Left forelimb (tissue), 1 donor: ENCODE measurements at places on chromosomes 5 and 9.

GRCh38 chr9:105683688-105684275, 10.6 kb upstream of the TMEM38B start:
- DNase-seq, result no peak

- no peak for DNase-seq
These were observed 39.6 kb upstream of the FRRS1L start for GRCh38 chr9:109206670-109207069.

DNA sequence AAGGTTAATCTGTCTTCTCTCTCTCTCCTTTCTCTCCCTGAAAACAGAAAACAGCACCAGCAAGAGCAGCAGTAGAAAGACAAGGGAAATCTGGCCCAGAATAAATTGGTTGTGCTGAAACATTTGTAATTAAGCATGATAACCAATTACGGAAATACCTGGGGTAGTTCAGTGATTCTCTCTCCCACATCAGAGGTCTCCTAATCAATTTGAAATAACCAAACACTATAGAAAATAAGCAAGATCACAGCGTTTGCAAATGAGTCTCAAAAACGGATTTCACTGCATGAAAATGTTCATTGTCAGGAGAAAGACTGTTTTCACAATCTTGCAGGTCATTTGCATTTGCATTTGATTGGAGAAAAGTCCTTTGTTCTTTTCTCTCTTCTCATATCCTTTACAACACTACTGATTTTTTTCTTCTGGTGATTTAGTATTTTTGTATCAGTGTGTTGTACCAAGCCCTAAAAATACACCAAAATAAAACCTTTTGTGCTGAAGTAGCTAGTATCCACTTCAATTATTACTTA, 36.8 kb upstream of the CDH6 start:
- no peak for DNase-seq

GRCh38 chr9:21836437-21837161, 34.2 kb downstream of the MTAP start:
- no peak for DNase-seq

DNA sequence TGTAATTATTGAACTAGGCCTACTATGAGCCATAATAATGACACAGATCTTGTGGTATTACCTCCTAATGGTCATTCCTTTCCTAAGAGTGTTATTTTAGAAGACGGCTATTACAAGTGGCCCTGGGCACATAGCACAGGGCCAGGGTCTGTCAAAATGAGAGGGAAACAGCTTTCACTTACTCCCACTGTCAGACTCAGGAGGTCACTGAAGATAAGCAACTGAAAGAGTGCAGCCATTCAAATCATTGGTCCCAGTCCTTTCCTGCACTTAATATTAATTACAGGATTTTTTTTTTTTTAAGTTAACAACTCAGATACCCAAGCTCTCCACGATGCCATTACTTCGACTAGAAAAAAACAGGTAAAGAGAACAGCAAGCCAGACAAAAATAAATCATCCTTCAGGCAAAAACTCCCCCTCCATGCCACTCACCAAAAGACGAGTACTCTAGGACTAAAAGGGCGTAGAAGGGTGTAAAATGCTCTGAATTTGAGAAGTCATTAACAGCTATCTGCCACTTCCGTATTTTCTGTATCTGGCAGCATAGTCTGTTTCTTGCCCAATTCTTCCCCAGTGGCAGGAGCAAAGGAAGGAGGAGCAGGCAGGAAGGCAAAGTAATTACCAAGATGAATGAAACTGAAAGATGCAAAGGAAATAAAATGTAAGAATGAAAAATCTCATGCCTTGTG, 87.4 kb downstream of the ZNF608 start:
- DNase-seq, result no peak

DNA sequence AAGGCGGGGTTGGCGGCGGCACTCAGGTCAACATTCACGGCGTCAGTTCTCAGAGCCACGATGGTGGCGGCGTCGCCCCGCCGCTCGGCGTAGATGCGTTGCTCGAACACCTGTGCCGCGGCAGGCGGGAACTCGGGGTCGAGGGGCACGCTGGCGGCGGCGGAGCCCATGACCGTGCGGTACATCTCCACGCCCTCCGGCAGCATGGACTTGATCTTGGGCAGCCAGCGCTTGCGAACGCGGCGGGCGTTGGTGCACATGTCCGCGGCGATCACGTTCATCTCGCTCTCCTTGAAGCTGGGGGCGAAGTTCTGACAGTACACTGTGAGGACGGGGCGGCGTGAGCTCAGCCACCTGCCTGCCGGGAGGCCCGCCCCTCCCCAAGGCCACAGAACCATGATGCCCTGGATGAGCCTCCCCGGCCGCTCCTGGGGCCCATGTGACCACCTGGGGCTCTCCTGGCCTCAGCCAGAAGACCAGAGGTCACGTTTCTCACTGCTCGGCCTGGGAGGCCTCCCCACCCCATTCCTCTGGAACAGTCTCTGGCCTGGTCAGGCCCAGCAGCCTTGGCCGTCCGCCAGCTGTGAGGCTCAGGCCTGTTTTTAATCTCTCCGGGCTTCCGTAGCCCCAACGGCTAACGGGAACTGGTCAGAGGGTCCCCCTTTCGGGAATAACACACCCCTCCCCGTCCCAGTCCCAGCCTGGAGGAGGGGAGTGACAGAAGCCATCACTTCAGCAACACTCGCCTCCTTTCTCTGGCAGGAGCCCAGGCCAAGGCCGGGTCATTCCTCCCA, 50.7 kb upstream of the UBAC1 start:
- DNase-seq, result no peak

DNA sequence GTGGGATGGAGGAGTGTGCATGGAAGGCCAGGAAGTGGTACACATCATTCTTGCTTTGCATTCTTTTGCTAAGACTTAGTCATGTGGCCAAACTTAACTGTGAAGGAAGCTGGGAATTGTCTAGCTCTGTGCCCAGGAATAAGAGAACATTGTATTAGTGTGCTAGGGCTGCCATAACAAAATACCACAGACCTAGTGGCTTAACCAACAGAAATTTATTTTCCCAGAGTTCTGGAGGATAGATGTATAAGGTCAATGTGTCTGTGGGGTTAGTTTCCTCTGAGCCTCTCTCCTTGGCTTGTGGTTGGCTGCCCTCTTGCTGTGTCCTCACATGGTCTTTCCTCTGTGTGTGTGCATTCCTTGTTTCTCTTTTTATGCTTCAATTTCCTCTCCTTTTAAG, 32.4 kb downstream of the NNT start:
- no peak for DNase-seq

- no peak for DNase-seq
These were observed 246.3 kb downstream of the PBX3 start for GRCh38 chr9:125993466-125993865.

- DNase-seq, result no peak
These were observed 102.2 kb downstream of the CETN3 start for GRCh38 chr5:90307322-90307721.

DNA sequence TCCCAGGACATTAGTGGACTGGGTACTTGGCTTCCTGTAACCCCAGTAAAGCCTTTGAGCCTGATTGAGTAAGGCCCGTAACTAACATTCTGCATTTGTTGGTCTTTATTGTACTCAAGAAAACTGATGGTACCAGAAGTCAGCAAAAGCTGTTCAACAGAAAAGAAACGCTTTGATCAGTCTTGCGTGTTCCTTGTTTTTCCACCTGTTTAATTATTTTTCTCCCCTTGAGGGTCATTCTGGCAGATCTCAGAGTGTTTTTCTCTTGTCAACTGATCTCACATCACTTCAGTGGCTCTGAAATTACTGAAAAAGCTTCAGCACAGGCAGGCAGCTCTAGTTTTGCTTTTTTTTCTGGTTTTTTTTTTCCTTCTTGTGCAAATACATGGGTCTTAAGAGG, 6.1 kb upstream of the TMEM268 start:
- DNase-seq, result no peak

- no peak for DNase-seq
These were observed 37.5 kb downstream of the RBM27 start for GRCh38 chr5:146240951-146241350.
